Fibroblast of skin of right biceps (primary cell): ENCODE measurements at places on chromosomes 1 and 21.
A peak's percentile ranks its signal among the peaks of the same experiment; 100 is the strongest.

DNA sequence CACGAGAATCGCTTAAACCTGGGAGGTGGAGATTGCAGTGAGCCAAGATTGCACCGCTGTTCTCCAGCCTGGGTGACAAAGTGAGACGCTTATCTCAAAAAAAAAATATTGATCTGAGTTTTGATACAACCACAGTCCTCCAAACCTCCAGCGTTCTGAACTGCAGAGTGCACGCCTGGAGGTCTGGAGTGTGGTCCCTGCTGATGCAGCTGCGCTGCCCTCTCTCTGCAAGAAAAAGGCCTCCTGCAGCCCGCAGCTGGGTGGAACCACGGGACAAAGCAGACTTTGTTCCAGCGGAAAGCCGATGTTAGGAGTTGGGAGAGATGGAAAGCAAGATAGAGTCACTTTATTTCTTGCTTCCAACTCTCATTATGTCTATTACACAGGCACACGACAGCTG is 144.9 kb upstream of the SOD1 start:
- DNase-seq: no peak

DNA sequence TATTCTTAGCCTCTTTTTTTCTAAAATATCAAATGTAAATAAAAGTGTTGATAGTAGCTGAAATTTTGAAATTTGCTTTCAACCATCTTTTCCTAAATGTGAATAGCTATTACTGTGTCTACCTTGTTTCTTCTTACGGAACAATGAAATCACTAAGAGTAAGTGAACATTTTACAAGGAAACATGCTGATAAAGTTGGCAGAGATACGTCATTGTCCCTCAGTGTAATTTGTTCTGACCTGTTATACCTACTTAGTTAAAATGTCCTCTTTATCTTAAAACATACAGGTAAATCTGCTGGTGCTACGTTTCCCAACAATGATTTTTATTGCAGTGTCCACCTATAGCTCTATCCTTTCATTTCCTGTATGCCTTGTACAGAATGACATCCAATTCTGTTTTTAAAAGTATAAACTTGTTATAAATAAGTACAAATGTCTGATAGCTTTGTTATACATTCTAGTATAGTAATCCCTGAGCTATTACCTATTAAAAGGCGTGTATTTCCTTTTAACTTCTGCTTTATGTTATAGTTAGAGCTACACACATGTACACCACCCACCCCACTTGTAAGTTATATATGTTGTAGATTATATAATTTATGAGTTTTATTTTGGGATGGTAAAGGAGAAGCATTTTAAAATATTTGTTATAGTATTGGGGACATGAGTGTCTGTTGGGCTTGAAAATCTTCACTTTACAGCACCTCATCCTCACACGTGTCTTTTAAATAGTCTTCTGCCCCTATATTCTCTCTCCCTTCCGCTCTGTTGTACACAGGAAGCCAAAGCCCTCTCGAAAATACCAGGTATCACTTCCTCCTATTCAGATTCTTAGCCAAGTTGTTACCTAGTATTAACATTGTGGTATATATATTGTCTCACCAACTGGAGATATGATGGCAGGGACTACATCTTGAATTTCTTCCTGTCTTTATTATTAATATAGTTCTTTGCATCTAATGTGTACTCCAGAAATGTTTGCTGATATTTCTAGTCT is 25.2 kb downstream of the LAMC1 start:
- DNase-seq: no peak

DNA sequence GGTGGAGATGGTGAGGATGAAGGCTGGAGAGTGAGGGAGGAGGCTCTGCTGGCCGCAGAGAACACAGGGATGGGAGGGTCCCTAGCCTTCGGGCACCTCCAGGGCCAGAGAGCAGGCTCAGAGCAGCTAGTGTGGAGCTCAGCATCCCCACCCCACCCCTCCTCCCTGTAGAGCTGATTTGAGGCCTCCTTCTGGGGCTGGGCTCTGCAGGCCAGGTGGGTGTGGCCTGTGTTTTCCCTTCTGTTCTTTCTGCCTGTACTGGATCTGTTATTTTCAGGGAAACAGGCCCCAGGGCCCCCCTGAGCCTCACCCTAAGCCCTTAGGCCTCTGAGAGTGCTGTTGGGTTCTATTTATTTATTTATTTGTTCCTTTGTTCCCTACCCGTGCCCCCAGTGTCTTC is 44.8 kb downstream of the TMCC2 start:
- DNase-seq: no peak

GRCh38 chr1:187928288-187928687 is 1099.5 kb downstream of the PLA2G4A start:
- DNase-seq: peak; percentile 31

- no peak for DNase-seq
Observed at GRCh38 chr1:116262995-116263385, 110.1 kb upstream of the ATP1A1 start.

GRCh38 chr1:246577082-246577719 is 10.9 kb downstream of the CNST start:
- no peak for DNase-seq

GRCh38 chr1:155527677-155528076 is 34.9 kb downstream of the ASH1L start:
- DNase-seq: no peak

GRCh38 chr1:70420320-70420719 is 9.3 kb downstream of the CTH start:
- DNase-seq: no peak

DNA sequence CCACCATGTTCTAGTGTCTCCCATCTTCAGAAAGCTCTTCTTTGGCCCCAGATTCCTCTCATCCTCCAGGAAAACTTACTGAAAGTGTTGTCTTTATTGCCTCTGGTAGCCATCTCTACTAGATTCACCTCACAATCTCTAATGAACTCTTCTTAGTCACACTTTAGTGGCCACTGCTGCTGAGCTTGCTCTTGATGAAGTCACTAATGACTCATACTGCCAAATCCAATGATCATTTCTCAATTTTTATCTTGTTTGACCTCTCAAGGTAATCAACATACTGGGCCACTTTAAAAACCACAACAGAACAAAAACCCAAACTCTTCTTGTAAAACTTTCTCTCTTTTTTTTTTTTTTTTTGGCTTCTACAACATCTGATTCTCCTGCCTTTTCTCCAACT is 196.4 kb downstream of the LHX8 start:
- DNase-seq: peak; percentile 2

DNA sequence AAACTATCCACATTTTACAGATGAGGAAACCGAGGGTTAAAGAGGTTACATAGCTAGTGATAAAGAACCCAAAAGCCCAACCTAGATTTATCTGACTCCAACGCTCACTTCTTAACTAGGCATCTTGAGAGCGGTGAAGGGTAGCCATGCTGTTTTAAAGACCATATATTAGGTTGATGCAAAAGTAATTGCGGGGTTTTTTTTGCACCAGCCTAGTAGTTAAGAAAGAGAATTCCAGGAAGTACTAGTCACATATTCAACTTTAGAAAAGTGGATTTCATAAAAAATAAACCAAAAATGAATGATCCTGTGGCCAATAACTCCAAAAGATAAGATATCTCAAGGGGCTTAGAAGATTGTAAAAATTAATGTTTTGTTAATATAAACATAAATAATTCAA is 162.1 kb downstream of the GLUL start:
- DNase-seq: no peak

GRCh38 chr1:150221552-150221951 is 14.4 kb downstream of the ANP32E start:
- DNase-seq: peak; percentile 36
